ENCODE measurements at places on chromosomes 1 and 21.

- DNase-seq: no peak
Observed at GRCh38 chr1:198879711-198880306, 241.0 kb downstream of the PTPRC start.

DNA sequence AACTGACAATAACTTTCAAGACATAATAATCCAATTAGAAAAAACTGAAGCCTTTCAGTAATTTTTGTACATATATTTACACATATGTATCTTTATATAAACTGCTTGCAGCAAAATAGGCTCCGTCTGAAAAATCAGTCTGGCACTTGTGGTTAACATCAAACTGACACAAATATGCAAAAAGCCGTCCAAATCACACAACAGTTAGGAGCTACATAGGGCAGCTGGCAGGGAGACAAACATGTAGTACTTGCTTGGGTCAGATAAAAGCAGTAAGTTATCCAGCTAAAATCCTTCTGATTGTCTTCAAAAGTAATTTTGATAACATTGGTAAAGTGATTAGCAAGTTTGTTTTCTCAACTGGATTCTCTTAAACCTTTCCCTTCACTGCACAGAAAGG lies 14.7 kb upstream of the GUCA2A start:
- DNase-seq: no peak

GRCh38 chr1:210001751-210002150 lies 63.7 kb downstream of the SYT14 start:
- no peak for DNase-seq

DNA sequence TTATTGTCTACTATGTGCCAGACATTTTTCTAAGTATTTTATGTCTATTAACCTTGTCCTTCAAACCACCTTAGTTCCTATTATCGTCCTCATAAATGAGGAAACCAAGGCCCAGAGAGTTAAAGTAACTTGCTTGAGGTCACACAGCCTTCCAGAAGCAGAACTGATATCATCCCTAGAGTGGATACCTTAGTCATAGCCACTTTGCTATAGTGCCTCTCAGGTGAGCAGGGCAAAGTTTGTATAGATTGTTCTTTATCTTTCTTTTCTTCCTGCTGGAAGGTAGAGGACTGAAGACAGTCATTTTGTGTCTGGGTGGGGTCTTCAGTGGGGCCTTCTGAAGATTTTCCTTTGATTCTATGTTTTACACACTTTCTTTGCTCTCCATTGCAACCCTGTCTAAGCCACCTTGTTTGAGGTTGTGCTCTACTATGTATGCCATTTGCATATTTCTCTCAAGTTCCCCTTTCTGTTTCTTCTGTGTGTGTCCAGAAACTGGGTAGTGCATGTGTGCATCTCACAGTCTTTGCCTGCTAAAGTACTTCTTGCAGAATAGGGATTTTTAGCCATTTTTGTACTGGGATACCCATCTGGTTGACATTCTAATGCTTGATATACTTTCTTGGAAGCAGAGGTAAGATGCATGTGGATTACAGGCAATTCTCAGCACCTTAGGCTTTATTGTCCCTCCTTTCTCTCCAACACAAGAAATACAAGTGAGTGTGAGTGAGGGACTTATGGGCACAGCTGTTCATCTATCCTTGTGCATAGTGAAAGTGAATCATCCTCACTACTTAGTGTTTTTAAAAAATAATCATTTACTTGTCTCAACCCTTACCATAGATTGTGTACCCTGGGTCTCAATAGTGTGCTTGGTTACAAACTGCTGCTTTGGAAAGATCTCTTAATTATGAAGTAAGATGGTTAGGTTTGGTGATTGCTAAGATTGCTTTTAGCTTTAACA lies 207.6 kb upstream of the HMCN1 start:
- no peak for DNase-seq

- no peak for DNase-seq
Observed at GRCh38 chr1:114750780-114751179, 7.0 kb downstream of the CSDE1 start.

DNA sequence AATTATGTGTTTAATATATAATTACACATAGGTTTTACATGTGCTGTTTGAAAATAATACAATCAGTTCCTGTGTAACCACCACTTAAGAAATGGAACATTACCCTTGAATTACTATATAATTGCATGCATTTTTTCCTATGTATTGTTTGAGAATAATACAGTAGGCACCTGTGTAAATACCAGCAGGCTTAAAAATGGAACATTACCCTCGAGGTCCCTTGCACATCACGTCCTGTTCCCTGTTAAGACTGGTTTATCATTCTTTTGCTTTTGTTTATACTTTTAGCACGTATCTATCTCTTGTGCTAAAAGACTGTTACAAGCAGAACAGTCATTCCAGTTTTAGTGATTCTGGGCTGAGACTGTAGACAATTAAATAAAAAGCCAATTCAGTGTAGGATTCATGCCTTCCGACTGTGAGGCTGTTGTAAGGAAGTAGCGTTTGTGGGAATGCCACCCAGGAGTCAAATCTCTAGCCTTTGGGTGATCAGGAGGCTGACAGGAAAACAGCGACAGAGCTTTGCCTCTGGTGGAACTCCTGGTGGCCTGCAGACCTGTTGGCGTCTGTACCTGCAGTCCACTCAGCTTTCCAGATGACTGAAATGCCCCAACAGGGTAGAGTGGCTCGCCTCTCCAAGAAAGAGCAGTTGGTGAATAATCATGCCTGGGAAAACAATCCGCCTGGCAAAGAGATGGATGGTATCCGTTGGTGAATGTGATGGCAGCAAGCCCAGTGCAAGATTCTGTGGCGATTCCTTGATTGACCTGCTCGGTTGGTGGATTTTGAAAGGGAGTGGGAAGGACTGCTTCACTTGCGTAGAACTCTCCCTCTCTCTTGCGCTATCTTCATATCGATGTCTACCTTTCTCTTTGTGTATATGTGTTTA lies 58.0 kb downstream of the DISC1 start:
- DNase-seq: no peak

GRCh38 chr1:45746922-45747321 lies 3.5 kb downstream of the IPP start:
- DNase-seq: no peak

DNA sequence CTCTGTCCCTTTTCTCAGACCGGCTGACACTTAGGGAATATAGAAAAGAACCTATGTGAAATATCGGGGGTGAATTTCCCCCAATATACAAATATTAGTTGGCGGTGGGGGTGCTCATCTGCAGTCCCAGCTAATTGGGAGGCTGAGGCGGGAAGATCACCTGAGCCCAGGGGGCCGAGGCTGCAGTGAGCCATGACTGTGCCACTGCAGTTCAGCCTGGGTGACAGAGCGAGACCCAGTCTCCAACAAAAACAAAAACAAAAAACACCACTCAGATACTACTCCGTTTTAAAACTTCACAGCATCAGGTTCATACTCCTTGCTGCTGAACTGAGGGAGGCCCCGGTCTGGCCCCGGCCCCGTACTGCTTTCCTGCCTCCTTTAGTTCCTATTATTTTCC lies 5.9 kb upstream of the EXOSC10 start:
- no peak for DNase-seq

DNA sequence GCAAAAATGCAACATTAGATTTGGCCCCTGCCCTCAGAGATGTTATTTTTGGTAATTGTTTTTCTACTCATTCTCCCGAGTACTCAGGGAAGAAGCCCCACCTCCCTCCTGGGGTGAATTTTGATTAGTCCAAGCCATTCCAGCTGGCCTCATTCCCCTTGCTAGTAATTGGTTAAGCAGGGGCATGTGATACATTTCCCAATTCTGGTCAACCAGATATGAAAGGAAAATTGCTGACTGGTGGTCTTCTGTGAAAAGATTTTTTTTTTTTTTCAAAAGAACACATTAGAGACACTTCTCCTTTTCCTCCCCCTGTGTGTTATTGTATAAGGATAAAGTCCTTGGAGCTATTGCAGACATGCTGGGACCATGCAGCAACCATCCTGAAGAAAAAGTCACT lies 71.1 kb upstream of the AKT3 start:
- no peak for DNase-seq

DNA sequence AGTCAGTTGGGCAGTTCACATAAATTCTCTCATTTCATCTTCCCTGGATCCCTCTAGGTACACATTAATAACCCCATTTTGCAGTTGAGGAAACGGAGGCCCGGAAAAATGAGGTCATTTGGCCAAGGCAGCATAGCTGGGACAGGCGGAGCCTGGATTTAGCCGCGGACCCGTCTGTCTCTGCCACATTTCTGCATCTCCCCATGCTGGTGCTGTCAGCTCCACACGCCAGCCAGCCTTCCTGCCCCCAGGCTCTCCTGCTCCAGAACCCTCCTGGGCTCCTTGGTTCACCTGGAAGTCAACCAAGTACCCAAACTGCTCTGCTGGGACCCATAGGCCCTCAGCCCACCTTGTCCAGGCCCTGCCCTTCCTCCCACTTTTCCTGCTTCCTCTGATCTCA lies 7.6 kb downstream of the FOXO6 start:
- DNase-seq: no peak

DNA sequence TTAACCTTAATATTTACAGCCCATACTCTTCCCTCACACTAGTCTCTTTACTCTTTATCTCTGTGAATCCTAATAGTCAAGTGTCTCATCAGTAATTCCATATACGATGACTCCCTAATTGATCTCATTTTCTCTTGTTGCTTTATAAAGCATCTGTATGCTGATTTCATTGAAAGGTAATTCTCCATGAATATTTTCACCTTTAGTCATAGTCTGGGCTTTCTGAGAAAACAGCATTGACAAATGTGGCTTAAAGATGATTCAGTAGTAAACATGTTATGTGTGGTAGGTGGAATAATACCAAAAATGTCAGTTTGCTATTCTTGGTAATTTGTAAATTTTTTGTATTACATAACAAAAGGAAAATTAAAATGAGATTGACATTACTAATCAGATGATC lies 1176.5 kb downstream of the NCAM2 start:
- DNase-seq: no peak

DNA sequence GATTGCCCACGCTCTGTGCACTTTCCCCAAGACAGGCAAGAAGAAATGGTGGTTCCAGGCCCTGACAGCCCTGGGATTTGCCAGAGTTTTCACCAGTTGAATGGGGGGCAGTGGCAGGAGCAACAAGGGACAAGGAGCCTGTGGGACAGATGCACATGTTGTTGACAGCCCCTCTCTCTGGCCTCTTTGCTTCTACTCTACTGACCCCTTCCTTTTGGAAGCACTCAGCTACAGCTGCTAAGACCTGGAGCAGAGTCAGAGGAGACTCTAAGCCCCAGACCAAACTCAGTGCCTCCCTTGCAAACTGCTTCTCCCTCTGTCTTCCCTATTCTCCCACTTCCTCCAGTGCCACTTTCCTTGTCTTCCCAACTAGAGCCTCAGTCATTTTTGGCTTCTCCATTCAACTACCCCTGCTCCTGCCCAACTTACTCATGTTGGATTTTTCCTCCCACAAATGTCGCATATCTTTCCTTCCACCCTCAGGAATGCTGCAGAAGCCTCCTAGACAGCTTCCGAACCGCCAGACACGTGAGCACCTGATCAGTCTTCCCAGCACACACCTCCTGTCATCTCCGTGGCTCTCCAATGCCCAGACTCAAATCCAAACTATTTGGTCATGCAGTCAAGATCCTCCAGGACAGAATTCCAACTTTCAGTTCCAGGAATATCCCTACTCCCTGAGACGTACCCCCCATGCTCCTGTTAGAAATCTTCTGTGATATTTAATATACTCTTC lies 9.1 kb downstream of the INKA2 start:
- no peak for DNase-seq

Measured in activated CD4-positive, alpha-beta T cell treated with anti-CD3 and anti-CD28 coated beads, Interleukin-2, amount 50 U/mL, for 4 hours (primary cell).